ENCODE measurements at places on chromosomes 13 and 19.
A peak's percentile ranks its signal among the peaks of the same experiment; 100 is the strongest.

GRCh38 chr13:22387899-22388298 is 717.0 kb downstream of the FGF9 start:
- no peak for DNase-seq

DNA sequence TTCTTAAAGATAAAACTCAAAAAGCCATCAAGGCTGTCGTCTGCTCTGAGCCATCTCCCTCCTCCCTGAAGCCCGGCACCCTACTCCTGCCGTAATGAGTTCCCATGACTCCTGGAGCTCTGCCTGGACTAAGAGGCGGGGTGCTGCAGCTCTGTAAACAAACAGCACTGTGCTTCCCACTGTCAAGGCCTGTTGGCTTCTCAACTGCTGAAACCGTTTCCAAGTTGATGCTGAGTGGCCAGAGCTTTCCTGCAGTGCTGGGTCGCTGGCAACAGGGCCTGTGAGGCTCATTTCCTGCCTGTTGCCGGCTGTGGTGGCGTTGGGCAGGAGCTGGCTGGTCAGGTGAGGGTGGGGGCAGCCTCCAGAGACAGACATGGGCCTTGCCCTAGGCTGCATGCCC is 26.7 kb upstream of the ISYNA1 start:
- DNase-seq, result no peak

DNA sequence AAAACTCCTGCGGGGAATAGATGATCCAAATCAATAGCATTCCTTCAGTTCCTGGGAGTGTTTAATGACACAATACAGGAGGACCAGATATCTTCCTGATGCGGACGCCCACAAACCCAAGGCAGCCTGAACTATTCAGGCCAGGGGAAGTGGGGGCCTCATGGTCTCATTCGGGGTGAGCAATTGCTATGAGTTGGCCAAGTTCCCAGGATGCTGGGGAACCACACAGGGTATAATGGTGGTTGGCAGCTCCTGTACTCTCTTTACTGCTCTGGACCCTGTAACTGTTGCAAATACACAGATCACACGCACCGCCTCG is 401.2 kb downstream of the IRS2 start:
- DNase-seq, result no peak

DNA sequence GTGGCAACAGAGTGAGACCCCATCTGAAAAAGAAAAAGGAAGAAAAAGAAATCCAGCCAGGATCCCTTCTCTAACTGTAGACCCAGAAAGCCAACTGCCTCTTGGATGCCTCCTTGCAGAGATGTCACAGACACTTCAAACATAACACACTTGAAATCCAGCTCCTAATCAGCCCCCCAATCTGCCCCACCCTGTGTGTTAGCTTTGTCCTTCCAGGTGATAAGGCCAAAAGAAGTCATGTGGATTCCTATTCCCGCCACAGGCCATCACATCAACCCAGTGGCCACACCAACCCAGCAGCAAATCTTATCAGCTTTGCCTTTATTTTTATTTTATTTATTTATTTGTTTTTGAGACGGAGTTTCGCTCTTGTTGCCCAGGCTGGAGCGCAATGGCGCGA is 8.1 kb downstream of the BEST2 start:
- DNase-seq, result no peak

DNA sequence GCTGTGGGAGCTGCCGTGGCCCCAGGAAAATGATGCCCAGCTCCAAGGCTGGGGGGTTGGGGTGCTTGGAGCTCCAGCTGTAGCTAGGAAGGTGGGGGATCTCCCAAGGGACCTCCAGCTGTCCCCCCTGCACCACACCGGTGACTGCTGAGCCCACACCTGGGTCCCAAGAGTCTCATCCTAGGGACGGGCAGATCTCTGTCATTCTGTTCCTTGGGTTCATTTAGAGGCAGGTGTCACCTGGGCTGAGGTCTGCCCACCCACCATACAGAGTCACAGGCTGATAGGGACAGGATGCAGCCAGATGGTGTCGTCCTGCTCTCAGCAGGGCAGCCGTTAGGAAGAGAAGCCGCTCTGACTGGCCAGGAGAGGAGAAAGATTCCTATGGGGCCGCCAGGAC is 5.3 kb downstream of the F2RL3 start:
- DNase-seq, result no peak

DNA sequence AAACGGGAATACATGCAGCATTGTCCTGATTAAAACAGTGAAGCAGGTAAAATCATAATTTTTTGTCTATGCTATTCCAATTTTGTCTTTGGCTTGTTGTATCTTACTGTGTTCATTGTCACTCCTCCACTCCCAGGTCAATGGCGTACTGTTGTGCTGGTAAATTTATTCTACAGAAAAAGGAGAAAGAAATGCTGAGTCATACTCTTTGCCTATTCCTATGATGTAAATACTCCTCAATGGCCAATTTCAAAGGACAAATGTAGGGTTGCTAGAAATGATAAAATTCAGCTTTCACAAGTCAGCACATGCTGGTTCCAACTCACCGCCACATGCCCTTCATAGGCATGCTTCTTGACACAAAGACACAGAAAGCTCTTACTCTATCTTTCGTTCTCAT is 694.4 kb upstream of the PCDH20 start:
- DNase-seq, result no peak

DNA sequence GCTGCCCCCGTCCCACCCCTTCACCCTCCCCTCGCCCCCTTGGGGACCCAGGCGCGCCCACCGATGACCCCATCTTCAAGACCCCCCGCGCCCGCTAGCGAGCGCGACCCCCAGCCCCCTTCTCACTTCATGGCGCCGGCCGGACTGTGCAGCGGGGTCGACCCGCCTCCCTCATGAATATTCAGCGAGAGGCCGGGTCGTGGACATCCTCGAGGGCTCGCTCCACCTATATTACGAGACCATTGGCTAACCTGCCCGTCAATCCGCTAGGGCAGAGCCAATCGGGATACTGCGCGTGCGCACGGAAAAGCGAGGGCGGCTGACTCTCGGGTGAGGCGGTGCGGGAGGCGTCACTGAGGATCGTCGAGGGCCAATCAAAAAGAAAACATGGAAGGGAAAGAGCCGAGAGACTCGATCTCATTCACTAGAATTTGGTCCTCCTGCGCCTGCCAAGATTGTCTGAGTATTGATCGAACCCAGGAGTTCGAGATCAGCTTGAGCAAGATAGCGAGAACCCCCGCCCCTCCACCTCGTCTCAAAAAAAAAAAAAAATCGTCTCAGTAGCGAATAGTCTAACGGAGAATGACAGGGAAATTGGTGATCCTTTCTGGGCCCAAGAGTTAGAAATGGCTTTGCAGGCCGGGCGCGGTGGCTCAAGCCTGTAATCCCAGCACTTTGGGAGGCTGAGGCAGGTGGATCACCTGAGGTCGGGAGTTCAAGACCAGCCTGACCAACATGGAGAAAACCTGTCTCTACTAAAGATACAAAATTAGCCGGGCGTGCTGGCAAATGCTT is at the start of gene ERCC2:
ERCC2 (minus strand) TSS at position 164 of the 795 bp plus-strand sequence; CDS start at position 131, 33 bp downstream.
- DNase-seq, result peak; percentile 100

GRCh38 chr13:93244918-93245280 is 18.3 kb downstream of the GPC6 start:
- DNase-seq, result no peak

GRCh38 chr13:109332506-109333499 is 453.6 kb downstream of the IRS2 start:
- DNase-seq, result no peak

DNA sequence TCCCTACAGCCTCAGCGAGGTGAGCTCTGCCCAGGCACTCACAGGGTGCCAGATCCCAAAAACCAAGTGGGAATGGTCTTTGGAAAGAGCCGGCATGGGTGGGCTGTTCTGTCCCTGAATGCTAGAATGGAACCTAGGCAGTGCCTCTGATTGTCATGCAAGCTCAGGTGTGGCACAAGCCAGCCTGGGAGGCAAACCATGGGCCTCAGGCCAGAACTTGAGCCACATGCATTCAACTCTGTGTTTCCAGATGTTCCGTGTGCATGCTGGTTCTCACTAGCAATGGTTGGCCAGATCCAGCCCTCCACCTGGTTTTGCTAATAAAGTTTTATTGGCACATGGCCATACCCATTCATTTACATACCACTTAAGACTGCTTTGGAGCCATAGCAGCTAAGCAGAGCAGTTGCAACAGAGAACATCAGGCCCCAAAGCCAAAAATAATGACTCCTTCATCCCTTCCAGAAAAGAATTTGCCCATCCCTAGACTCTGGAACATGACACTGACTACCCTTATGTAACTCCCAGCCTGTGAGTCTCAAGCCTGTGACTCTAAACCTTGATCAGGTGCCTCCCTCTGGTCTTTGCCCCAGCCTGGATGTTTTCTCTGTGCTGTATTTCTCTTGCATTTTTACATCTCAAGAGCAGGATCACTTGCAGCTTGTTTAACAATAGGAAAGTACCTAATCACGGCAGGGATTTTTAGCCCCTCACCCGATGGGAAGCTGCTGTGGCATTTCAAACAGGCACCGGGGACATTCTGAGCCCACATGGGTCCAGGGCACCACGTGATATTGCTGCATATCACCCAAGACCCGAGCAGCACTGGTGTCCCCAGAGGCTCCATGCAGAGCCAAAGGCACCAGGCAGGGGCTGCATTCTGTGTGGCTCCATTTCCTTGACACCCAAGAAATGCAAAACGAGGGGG is 55.4 kb upstream of the USE1 start:
- DNase-seq, result no peak

DNA sequence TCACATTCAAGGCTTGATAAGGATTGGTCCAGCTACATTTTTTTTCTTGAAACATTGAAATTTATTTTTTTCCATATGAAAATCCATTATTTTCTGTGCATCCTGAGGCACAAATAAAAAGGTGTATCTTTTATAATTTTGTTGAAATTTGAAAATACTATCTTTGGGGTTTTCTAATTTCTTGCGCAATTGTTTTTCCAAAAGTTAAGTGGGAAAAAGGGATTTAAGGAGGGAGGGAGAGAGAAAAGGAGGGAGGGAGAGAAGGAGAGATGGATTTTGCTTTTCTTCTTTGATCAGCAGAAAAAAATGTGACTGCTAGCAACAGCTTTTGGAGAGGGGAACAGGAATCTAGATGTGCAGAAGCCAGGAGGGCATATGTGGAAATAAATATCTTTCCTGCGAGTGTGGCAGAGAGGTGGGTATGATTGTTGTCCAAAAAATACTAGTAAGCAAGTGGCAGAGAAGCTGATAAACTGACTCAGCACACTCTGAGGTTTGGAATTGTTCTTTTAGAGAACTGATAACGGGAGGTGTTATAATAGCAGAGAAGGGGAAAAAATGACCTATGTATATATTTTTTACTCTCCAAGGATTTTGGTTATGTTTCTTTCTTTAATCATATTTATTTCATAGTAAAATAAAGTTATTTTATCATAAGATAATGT is 61.2 kb upstream of the EDNRB start:
- no peak for DNase-seq

DNA sequence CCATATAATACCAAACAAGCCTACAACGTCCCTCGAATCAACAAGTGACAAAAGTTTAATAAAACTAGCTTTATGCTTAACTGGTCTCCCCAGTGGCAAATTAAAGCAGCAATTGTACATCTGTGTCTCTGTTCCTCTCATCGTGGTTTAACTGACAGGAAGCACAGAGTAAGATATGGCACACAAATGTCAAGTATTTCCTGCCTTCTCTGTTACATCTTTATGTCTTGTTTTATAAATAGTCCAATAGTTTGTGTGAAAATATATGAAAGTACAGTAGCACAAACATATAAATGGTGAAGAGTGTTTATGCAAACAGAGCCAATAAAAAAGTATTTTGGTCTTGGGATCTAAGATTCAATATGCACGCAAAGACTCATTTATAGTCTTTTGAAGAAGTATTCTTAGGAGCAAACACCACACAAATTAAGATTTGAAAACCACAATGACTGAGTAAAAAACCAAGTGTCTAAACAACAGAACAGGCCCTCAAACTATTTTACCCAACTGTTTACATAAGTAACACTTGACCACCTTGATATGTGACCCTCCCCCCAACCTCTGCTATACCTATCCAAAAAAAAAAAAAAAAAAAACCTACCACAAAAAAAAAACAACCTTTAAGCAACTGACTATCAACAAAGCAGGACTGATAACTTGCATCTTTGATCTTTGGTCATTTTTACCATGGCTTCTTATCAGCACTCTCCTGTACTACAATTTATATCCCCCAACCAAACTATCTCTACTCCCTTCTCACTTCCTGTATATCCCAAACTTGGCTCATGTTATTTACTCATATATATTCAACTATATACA is 14.0 kb downstream of the ELF1 start:
- DNase-seq, result peak; percentile 70

DNA sequence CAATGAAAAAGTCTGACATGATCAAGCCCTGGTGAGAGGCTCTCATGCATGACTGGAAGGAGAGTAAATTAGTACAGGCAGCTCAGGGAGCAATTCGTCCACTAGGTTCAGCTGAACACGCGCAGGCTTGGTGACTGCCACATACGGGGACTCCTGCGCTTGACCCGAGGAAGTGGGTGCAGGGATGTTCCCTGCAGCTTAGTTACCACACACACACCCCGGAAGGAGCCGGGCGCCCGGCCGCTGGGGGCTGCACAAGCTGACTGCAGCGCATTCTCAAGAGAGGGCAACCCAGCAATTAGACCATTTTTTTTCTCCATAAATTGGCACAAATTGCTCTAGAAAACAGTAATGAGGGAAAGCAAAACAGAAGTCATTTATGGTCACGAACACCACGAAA is 23.0 kb upstream of the MIER2 start:
- no peak for DNase-seq

DNA sequence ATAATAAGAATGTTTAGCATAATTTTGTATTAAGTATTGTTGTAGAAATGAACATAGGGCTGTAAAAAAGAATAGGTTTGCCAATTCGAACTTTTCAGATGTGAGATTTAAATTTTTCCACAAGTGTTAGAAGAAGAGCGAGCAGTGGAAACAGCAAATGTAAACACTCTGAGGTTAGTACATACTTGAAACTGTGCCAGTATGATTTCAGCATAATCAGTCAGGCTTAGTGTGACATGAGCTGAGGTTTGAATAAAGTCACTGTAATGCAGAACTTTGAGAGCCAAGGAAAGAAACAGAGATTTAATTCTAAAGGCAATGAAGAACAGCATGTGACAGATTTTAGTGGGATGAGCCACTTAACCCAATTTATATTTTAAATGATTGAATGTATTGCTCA is 2166.4 kb downstream of the PCDH9 start:
- DNase-seq, result no peak

- no peak for DNase-seq
These were observed 1401.9 kb downstream of the SLITRK1 start for GRCh38 chr13:82480415-82480814.

DNA sequence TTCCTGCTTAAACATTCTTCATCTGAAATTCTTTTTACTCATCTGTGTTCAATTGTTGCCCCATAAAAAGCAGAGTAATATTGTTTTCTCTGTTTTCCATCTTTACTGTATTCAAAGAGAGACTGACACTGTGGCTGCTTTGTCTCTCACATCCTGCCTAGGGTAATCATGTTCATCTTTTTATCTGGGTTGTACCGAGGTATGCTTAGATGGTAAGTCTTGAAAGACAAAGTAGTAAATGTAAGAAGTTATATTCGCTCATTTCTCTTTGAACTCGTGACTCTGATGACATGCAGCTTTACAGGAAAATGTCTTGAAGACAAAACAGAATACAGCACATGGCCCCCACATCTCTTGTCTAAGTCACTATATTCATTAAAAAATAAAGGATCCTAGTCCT is 20.0 kb upstream of the CYSLTR2 start:
- no peak for DNase-seq

All from CD4-positive, alpha-beta T cell treated with Interleukin-10 for 1 hour (primary cell).